ENCODE measurements at places on chromosomes 1 and 21. TPM values are rescaled to one million over a fixed set of nuclear protein-coding genes. Genes with fewer than 3 reads are reported as not detected.

Gene FABP3
- 52.6 TPM for total RNA-seq

Gene SPRR4
- total RNA-seq, result not detected

Gene TRIM17
- 0.92 TPM for total RNA-seq

Gene CADM3
- 119 TPM for total RNA-seq

Gene XKR8
- total RNA-seq, result 0.67 TPM

Gene BACE2
- total RNA-seq, result 2.0 TPM

Gene RIPPLY3
- 0.16 TPM for total RNA-seq

Gene S100A7A
- 0.11 TPM for total RNA-seq

Gene MEX3A
- 92.3 TPM for total RNA-seq

Gene LCE3D
- total RNA-seq, result not detected

Gene DIO1
- total RNA-seq, result 0.16 TPM

Gene CHIT1
- 0.20 TPM for total RNA-seq

Gene CLEC20A
- total RNA-seq, result 3.1 TPM

Gene F13B
- 0.22 TPM for total RNA-seq

Gene PEX14
- 17.1 TPM for total RNA-seq

Gene LEFTY1
- total RNA-seq, result 0.82 TPM

Gene HPCAL4
- total RNA-seq, result 0.81 TPM

Gene TNFRSF14
- 14.1 TPM for total RNA-seq

Gene FAM72A
- total RNA-seq, result 2.8 TPM
